ENCODE measurements at places on chromosomes 7 and 10.

GRCh38 chr10:119257899-119258419 is 50.6 kb downstream of the GRK5 start:
- DNase-seq, result no peak

DNA sequence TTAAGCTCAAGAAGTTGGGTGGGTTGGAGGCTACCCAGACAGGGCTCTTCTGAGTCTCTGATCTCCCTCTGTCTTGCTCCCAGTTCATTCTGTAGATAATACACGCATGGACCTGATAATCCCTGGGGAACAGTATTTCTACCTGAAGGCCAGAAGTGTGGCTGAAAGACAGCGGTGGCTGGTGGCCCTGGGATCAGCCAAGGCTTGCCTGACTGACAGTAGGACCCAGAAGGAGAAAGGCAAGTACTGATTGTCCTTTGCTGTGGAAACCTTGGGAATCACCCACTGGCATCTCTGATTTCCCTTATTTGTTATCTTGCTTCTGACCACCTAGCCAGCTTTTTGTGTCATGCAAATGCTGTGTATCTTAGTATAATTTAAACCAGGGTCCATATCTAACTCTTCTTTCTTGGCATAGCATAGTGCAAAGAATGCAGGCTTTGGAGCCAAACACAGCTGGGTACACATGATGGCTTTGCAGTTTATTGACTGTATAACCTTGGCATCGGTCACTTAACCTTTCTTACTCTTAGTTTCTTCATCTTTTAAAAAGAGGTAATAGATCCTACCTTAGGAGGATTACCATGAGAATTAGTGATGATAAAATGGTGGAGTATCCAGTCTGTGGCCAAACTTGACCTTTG is 18.0 kb downstream of the PLEKHA8 start:
- DNase-seq, result no peak

DNA sequence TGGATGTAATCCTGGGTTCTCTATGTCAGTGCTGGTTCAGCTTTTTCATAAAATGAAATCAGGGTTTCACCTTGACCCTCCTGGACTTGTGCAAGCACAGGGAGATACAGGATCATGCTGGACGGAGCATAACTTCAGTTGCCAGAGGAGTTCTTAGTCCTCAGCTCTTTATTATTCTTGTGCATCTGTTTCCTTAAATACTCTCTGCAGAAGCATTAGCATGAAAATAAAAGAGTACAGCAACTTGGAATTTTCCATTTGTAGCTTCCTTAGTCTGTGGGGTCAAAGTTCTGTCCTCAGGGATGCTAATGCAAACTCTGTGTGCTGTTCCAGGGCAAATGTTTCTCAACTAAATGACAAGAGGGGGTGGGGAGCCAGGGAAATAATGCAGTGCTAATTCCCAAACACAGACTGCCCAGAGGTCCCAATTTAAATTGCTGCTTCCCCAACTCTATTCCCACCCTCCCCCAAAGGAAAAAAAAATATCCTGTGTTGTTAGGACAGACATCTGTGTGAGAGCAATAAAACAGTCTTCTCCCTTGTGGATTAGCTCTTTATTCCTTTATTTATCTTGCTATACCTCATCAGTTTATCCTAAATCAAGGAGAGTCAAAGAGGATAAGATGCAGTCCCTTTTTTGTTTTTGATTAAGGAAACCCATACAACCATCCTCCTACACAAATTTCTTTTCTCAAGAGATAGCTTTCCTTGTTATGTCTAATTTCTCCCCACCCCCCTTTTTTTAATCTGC is 905.0 kb downstream of the LRMDA start:
- no peak for DNase-seq

- no peak for DNase-seq
Observed at GRCh38 chr7:31327071-31327470, 13.5 kb downstream of the NEUROD6 start.

GRCh38 chr10:24434961-24435360 is 226.0 kb downstream of the KIAA1217 start:
- no peak for DNase-seq
